ENCODE measurements at places on chromosomes 5 and 9.

GRCh38 chr5:139075066-139076050 is 122.8 kb downstream of the SIL1 start:
- no peak for DNase-seq

- DNase-seq, result no peak
Measured at GRCh38 chr5:112570708-112571444, 151.8 kb upstream of the EPB41L4A start.

- DNase-seq, result no peak
Measured at GRCh38 chr5:15002173-15002572, 130.6 kb upstream of the ANKH start.

- DNase-seq, result no peak
Measured at GRCh38 chr5:143231973-143232812, 171.3 kb downstream of the NR3C1 start.

- DNase-seq, result no peak
Measured at GRCh38 chr5:125179612-125180011, 433.2 kb upstream of the ZNF608 start.

GRCh38 chr5:132526290-132526973 is 16.9 kb downstream of the IL5 start:
- DNase-seq, result no peak

Data from CD4-positive, alpha-beta T cell (primary cell).